ENCODE measurements at places on chromosomes 16 and 17.

GRCh38 chr17:80555266-80555665, 10.6 kb downstream of the RPTOR start:
- DNase-seq = no peak

- DNase-seq = no peak
Observed at GRCh38 chr17:62882284-62882683, 74.2 kb upstream of the MARCHF10 start.

- no peak for DNase-seq
Observed at GRCh38 chr16:85284141-85284817, 172.0 kb upstream of the CIBAR2 start.

DNA sequence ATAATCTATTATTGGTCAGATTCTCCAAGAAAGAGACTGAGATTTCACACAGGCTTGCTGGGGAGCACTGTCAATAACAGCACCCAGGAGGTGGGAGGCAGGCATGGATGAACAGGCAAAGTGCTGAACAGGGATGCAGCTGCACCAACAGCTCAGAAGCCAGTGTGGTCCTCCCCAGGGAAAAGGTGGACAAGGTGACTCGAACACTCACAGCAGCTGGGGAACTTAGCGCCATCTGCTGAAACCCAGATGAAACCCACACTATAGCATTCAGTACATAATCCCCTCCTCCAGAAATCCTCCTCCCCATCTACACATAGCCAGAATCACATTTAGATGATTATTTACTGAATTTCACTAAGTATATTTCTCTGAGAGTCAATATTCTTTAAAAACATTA, 255.2 kb upstream of the WSB1 start:
- no peak for DNase-seq

- no peak for DNase-seq
Observed at GRCh38 chr17:4326608-4327007, 39.9 kb downstream of the UBE2G1 start.

DNA sequence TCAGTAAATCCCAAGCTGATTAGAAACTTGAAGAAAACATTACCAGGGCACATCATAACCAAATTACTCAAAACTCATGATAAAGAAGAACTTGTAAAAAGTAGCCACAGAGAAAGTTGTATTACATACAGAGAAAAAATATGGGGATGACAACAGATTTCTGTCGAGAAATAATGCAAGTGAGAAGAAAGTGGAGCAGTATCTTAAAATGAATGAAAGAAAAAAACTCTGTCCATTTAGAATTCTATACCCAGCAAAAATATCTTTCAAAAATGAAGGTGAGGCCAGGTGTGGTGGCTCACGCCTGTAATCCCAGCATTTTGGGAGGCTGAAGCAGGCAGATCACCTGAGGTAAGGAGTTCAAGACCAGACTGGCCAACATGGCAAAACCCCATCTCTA, 165.9 kb downstream of the PARN start:
- DNase-seq = no peak

- DNase-seq = no peak
Observed at GRCh38 chr16:10780628-10781027, 37.0 kb downstream of the NUBP1 start.

Data from CD4-positive, alpha-beta memory T cell (primary cell).